NCI-H1048 (cell line): ENCODE measurements at places on chromosomes 12 and 14.

DNA sequence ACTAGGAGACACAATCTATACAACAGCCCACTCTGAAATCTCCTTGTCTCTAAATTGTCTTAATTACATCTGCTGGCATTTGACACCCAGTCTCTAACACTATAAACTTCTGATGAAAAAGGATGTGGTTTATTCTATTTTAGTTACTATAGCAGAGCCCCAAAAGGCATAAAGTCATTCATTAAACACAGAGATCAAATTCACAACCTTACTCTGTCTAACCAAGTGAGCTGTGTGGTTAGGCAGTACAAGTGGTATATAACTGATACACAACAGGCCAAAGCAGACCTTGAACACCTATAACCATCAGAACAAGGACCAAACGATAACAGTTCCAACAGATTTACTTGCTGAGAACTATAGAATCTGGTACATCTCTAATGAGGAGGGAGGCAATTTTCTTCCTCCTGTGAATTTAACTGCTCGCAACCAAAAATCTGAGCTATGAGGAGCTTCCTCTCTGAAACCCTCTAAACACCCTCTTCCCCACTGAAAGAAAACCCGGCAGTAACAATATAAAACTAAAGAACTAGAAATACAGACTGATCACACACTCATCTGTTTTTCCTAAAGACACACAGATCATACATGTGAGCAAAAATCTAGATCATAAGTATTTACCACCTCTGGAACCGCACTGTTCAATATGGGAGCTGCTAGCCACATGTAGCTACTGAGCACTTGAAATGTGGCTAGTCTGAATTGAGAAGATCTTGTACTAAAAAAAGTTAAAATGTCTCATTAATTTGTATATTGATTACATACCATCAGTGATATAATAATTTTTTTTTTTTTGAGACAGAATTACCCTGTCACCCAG lies 17.7 kb downstream of the SPPL3 start:
- no peak for DNase-seq

GRCh38 chr14:90402016-90402415 lies 5.2 kb downstream of the CALM1 start:
- DNase-seq, result no peak

- no peak for DNase-seq
Observed at GRCh38 chr14:32913725-32914124, 25.0 kb upstream of the NPAS3 start.

DNA sequence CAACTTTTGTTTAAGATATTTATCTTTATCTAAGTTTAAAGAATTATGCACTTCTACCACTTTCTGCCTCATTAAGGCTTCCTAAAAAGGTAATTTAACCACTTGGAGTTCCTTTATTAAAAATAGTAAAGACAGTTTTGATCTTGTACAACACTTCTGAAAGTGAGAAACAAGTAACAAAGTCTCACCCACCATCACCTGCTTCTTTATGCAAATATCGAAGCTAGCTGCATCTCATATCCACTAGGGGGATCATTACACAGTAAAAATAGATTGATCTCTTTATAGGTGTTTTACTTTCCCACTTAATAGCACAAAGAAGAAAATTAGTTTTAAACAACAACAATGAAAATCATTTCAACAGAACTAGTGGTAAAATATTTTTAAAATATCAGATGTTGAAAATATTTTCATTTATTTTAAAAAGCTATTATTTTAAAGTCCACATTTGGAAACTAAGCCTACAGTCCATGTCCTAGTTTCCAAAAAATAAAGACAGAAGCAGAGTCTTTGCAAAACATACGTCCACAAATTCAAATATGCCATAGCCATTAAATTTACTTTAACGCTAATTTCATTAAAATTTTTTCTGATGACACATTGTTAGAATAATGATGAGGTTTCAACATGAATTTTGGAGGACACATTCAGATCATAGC lies 160.0 kb upstream of the SOX5 start:
- no peak for DNase-seq

DNA sequence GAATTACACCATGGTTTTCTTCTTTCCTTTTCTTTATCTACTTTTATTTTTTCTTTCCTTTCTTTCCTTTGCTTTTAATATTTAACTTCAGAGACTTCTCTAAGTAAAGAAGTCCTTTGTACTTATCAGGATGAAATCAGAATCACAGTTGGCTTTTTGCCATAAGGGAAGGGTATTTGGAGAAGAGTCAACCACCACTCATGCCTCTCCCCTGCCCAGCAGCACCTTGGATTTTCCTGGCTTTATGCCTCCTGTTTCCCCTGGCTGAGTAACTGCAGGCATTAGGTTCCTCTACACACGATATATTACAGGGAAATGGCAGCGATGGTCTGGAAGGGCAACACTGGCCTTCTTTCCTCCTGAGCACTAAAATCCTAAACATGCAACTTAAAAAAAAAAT lies 266.4 kb upstream of the CAND1 start:
- no peak for DNase-seq

DNA sequence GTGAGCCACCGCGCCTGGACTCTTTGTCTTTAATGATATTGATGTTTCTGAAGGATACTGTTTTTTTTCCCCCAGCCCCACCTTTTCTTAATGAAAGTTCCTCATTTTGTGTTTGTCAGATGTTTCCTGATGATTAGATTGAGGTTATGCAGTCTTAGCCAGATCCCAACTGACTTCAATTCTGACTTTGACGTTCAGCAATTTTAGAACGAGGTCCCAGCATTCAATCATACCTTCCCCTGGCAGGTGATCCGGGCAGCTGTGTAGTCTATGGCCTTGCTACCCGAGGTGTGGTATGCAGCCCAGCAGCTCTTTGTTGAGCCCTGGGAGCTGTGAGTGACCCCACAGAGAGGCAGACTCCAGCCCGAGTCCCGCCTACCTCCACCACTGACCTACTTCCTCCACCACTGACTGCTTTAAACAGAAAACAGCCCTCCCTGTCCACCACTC lies 82.7 kb downstream of the LGMN start:
- DNase-seq, result no peak

GRCh38 chr14:60064491-60065072 lies 27.1 kb upstream of the PCNX4 start:
- no peak for DNase-seq

- no peak for DNase-seq
Observed at GRCh38 chr14:92415969-92416368, 93.0 kb downstream of the SLC24A4 start.

- no peak for DNase-seq
Observed at GRCh38 chr12:93165384-93165932, 212.3 kb upstream of the NUDT4 start.

GRCh38 chr12:125178222-125178621 lies 113.0 kb downstream of the AACS start:
- no peak for DNase-seq

- DNase-seq, result no peak
Observed at GRCh38 chr12:109766251-109766778, 52.7 kb downstream of the FAM222A start.

DNA sequence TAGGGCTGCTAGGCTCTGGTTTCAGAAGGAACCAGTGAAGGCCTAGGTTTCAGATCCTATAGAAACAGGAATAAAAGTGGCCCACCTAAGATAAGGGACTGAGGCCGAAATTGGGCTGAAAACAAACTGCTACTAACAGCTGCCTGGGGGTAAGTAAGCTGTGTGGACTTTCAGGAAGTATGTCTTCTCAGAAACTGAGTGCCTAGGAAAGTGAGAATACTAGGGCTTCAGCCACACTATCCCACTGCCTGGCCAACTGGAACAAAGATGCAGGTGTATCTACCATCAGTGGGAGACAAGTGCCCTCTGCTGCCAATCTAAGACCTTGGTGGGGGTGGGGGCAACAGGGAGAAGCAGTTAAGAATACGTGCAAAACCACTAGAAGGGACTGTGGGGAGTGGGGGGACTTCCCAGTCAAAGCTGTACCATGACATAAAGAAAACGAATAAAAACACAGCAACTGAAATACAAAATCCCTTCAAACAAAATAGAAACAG lies 82.5 kb downstream of the MED13L start:
- no peak for DNase-seq

DNA sequence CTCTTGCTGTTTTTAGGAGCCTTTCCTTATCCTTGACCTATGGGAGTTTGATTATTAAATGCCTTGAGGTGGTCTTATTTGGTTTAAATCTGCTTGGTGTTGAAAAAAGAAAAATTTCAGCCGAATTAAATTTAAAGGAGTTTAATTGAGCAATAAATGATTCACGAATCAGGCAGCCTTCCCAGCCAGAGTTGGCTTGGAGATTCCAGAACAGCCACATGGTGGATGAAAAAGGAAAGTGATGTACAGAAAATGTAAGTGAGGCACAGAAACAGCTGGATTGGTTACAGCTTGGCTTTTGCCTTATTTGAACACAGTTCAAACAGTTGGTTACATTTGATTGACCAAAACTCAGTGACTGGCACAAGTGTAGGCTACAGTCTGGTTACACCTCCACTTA lies 69.7 kb downstream of the WASHC3 start:
- no peak for DNase-seq

DNA sequence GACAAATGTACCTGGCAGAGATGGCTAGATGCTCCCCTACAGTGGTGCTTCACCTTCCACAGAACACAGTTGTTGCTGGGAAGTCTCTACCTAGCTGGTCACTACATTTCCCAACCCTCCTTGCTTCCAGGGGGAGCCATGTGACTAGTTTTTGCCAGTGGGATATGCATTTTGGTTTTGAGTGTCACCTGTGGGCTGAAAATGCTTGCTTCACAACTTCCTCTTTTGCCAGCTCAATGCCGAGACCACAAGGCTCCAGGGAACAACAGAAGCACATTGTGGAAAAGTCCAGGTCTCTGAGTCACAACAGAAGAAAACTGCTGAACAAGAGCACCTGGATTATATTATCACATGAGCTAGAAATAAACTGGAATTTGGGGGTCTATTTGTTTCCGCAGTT lies 48.5 kb upstream of the ARHGAP5 start:
- DNase-seq, result no peak

DNA sequence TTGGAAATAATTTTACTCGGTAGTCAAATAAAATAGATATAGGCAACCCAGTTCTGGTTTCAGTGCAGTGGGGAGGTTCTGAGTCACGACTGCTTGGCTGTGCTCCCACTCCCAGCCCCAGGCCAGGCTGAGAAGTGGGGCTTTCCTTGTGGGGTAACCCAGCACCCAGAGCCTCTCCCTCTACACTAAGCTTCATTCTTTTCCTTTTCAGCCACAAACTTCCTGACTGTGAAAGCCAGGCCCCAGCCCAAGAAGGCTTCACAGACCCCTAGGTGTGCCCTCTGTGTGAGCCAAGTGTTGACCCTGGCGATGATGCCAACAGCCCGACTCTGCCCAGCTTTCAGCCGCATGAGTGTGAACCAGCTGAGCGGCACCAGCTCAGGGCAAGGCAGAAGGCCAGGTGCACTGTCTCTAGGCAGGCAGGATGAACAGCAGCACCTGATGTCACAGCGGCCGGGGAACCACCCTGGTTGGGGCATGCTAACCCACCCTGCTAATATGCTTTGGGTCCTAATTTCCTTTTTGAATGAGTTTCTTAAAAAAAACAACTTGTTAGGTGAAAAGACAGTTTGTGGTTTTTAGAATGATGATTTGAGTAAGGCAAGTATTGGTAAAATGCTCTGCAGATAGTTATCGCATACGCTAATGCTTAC lies 42.2 kb upstream of the ATP23 start:
- DNase-seq, result no peak

DNA sequence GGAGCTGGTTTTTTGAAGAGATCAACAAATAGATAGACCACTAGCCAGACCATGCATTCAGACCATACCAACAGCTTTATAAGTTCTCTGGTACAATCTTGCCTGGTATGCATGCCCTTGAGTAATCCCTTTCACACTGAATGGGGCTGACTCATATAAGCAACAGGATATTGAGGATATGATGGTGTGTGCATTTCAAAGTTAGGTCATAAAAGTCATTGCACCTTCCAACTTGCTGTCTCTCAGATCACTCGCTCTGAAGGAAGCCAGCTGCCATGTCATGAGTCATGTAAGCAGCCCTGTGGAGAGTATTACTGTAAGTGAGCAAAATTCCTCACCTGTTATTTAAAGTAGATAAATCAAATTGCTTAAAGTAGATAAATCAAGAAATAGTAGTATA lies 45.0 kb upstream of the OR6J1 start:
- no peak for DNase-seq

- DNase-seq, result no peak
Observed at GRCh38 chr14:73634011-73634833, 10.6 kb upstream of the DNAL1 start.
